ENCODE measurements at places on chromosomes 5 and 9.
A peak's percentile ranks its signal among the peaks of the same experiment; 100 is the strongest.

DNA sequence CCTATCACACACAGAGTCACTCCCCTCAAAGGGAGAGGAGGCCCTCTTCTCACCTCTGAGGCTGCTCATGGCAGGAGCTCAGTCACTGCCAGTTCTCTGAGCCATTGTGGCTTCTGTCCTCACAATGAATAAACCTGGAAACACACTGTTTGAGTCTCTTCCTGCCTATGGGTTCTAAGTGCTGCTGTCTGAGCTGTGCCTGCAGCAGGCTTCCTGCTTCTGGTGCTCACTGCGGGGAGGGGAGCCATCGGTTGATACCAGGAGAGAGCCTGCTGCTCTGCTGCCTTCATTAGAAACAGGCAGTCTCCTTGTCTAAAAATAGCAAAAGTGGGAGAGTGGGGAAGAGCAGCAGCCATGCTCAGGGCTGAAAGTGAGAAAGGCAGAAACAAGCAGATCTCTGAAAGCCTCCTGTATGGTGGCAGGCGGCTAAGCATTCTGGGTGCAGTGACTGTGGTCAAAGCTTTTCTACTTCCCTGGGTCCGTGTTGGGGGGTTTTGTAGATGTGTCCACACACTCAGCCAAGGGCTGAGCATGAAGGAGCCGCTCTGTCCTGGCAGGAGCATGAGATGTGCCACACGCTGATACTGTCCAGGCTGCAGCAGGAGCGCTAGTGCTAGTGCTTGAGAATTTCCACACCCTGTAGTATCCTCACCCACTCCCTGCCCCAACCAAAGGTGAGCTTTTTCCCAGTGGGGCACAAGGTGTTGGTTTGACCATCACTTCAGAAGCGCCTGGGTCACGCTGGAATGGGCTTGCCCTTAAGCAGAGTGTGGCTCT is 34.2 kb downstream of the PRKACG start:
- DNase-seq: no peak

GRCh38 chr5:14143841-14144585 is 871 bp downstream of the TRIO start:
- peak; percentile 3 for DNase-seq

DNA sequence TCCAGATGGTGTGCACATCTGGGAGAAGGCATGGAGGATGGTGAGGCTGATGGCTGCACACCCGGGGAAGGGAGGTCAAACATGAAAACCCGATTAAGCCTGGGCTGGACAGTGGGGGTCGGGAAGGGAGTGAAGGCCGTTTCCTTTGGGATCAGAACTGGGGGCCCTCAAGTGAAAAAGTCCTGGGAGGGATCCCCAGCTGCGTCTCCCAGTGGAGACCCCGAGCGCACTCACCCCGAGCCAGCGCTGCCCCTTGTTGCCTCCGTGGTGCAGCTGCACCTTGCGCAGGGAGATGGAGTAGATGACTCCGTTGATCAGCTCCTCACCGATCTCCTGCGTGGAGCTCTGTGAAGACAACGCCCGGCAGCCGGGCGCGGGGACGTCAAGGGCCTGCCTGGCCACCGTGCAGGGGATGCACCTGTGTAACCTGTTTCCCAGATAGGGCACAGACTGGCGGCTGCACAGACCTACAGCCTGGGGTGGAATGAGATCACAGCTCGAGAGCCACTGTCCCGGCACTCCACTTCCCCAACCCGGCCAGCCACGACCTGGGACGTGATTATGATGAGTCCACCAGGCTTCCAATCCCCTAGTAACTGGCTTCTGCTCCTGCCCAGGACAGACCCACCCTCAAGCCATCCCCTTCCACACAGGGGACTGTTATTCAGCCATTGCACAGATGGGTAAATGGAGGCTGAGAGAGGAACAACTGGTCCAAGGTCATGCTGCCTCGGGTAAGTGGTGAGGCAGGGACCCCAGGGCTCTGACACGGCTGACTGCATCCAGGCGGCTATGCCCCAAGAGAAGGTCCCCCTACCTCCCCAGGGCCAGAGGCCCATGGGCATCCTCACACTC is 9.0 kb downstream of the RALGDS start:
- no peak for DNase-seq

- no peak for DNase-seq
Measured at GRCh38 chr5:151068433-151069197, 12.2 kb downstream of the TNIP1 start.
